ENCODE measurements at places on chromosomes 4 and X.
A peak's percentile ranks its signal among the peaks of the same experiment; 100 is the strongest.

DNA sequence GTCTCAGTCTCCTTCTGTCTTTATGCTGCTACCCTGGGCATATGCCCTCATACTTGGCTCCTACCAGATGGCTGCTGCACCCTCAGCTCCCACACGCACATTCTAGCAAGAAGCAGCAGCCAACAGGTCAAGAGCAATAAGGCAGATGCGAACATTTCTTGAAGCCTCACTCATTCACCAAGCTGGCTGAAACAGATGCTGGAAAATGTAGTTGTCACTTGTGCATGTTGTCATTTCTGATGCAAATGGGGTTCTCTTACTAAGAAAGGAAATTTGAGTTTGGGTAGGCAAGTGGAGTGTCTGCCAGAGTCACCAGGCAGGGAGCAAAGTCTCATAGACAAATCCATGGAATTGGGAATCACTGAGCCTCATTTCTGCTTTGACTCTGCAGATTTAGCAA, 57.4 kb upstream of the SORBS2 start:
- no peak for DNase-seq

- DNase-seq: no peak
Measured at GRCh38 chr4:6281436-6282313, 12.0 kb downstream of the WFS1 start.

DNA sequence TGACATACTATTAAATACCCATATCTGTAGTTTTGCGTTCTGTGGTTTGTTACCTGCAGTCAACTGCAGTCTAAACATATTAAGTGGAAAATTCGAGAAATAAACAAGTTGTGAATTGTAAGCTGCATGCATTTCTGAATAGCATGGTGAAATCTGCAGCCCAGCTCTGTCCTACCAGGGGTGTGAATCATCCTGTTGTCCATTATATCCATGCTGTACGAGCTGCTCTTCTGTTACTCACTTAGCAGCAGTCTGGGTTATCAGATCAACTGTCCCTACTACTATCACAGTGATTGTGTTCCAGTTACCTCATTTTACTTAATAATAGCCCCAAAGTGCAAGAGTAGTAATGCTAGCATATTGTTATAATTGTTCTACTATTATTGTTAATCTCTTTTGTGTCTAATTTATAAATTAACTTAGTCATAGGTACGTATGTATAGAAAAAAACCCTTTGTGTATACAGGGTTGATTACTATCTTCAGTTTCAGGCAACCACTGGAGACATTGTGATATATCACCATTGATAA, 173.7 kb upstream of the FAT4 start:
- DNase-seq: no peak

- DNase-seq: no peak
Measured at GRCh38 chrX:9902656-9903055, 64.5 kb upstream of the CLDN34 start.

DNA sequence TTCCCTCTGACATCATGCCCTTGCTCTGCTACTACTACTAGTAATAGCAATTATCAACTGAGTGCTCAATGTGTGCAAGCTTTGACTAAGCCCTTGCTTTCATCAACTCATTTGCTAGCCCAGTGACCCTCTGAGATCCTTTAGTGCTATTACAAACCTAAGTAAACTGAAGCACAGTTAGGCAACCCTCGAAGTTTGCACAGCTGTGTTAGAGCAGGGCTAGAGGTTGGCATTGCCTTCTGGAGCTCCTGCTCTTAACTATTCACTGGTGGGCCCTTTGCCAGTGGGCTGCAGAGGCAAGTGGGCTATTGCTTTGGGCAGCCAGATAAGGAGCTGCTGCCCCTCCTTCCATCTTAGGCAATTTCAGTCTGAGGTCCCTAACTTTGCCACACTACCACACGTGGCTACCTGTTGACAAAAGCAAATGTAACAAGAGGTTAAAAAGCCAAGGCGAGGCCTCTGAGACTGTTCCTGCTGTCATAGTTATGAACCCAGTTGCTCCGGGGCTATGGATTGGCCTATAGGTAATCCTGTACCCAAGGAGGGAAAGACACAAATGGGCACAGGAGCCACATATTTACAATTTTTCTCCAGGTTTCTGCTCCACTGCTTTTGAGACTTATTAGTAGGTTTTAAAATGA, 41.5 kb upstream of the ANKRD50 start:
- no peak for DNase-seq

DNA sequence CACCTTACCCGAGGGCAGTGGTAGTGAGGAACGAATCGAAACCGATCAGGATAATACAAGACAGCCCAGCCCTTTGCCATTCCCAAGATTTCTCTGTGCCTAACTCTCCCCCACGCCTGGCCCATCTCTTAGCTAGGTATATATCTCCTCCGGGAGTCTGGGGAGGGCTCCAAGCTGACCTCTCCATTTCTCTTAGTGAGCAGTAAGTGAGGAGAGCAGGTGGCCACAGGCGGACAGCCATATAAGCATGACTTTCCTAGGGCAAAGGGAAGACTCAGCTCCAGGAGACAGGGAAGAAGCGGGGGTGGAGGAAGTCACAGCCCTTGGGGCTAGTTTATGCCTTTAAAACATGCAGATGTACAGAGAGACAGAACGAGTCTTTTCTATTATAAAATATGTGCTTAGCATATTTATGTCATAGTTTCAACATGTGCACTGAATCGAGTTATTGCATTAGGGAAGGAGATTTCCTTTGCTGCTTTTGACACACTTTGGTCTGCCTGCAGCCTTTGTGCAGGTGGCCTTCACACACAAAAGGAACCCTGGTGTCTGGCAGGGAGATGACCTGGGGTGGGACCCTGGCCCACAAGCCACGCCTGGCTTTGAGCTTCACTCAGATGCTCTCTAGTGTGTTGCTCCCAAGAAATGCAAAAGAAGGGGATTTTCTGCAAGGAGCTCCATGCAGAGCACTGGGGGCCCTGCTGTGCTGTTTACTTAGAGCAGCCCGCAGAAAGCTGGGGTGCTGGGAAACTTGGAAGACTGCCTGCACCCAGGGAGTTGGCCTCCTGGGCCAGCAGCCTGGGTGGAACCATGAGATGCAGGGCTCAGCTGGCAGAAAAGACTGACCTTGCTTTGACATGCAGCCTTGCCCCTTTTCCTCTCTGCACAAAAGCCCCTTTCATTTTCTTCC, 613.3 kb downstream of the BCOR start:
- DNase-seq: no peak

GRCh38 chr4:36029951-36030350, 214.4 kb downstream of the ARAP2 start:
- no peak for DNase-seq

GRCh38 chrX:48569958-48570357, 4.3 kb upstream of the RBM3 start:
- DNase-seq: no peak

- no peak for DNase-seq
Measured at GRCh38 chrX:110563282-110563681, 204.6 kb downstream of the RTL9 start.

GRCh38 chrX:25674776-25675175, 463.4 kb upstream of the MAGEB18 start:
- DNase-seq: no peak

GRCh38 chr4:169136796-169137557, 126.9 kb upstream of the CBR4 start:
- no peak for DNase-seq

DNA sequence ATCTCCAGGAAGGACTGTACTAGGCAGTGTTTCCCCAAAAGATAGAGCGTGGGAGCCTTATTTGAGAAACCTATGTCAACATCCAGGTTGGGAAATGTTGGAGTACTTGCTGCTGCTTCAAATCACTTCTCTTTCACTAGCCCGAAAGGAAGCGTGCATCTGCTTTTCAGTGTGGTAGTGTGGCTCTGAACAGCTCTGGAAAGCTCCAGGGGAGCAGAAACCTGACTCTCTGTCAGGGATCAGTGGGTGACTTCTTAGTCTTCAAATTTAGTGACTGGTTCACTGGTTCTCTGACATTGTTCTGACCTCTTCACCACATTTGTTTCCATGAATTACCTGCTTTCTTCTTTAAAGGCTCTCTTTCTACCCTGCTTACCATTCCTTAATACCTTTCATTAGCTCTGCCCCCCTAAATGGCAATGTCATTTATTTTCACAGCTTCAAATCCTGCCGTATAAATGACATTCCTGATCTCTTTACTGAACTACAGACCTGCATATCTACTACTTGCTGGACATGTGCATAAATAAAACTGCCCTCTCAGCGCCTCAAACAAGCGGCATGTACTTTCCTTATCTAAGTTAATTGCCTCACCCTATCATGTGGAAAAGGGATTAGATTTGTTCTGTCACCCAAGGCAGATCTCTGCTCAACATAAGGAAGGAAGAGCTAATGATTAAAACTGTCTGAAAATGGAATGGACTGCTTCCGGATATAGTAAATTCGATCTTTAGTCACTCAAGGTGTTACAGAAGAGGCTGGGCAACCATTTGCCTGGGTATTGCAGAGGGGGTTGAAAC, 37.0 kb downstream of the DLG3 start:
- no peak for DNase-seq

GRCh38 chr4:13656569-13657405, 29.3 kb upstream of the BOD1L1 start:
- DNase-seq: peak; percentile 5

- no peak for DNase-seq
Measured at GRCh38 chr4:176726803-176727202, 65.9 kb downstream of the VEGFC start.

DNA sequence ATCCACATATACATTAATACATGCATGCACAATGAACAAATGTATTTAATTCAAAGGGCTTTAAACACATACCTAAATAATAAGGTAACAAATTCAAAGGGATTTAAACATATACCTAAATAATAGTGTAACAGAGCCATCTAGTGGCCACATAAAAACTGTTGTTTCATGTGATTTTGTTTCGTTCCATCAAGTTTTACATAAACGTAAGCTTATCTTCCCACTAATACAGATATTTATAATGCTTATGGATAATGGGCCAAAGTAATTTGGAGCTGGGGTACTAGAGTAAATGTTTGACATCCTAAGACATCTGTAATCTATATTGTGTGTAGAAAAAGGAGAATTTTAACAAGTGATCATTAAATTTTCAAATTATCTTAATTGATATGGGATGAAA, 82.3 kb downstream of the PRSS12 start:
- no peak for DNase-seq

DNA sequence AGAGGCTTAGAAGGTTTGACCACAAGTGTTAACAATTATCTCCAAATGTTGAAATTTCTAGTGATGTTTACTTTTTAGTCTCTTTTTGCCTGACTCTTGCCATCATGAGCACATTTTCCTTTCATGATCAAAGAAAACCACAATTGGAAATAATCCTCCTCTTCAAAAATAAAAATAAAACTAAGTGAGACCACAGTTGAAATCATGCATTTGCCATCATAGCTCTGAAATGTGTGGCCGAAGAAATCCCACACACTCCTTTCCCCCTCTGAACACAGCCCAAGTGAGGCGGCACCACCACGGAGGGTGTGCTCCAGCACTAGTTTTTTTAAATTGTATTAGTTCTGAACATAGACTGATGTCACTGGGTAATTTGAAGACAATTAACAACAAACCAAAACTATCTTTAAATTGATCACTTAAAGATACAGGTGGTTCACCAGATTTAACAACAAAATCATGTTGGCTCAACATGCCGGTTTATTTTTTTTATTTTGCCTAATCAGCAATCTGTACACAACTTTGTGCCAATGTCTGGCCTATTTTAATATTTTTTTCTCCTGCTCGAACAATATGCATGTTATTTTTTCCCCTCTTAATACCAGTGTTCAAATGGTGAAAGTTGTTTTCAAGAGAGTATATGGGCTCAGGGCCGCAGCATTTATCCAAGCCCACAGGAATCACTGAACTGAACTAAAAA, 17.6 kb downstream of the APBB2 start:
- DNase-seq: no peak

GRCh38 chr4:41465146-41465761, 72.7 kb upstream of the LIMCH1 start:
- no peak for DNase-seq

- DNase-seq: no peak
Measured at GRCh38 chr4:23041501-23041900, 348.8 kb downstream of the GBA3 start.

- no peak for DNase-seq
Measured at GRCh38 chrX:118853596-118853995, 30.0 kb downstream of the ZCCHC12 start.

DNA sequence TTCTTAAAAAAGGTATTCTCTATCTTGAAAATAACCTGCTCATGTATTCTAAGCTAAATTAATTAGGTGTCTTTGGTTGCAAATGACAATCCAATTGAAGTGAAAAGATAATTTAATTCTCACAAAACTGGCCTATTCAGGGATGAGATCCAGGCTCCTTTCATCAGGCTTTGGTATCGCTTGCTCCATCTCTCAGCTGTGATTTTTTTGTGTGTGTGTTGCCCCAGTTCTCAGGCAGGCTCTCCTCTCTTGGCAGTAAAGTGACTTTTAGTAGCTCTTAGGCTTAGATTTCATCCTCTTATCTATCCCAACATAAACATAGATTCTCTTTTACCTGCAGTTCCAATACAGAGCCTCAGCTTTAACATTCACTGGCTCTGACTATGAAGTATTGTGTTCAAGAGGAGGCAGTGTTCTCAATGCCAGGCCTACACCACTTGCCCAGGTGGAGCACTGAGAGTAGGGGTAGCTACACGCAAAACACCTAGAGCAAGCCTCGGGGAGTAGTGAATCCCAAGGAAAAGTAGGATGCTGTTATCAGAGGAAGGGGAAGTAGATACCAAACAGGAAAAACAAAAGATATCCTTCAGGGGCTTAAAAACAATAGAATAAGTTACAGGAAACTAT, 392.4 kb upstream of the ATOH1 start:
- DNase-seq: no peak

DNA sequence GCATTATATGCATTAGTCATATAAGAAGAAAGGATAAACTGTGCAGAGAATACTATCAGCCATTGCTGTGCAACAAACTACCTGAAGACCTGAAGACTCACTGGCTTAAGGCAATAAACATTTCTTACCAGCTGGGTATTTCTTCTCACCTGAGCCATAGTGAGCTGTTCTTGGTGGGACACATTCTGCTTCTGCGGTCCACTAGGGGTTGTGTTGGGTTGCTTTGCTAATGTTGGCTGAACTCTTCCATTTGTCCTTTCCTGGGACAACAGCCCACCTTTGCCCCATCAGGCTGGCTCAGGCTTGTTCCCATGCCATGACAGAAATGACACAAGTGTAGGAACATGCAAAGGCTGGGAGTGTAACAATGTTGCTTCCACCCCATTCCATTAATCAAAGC, 388.6 kb downstream of the PCDH7 start:
- no peak for DNase-seq

DNA sequence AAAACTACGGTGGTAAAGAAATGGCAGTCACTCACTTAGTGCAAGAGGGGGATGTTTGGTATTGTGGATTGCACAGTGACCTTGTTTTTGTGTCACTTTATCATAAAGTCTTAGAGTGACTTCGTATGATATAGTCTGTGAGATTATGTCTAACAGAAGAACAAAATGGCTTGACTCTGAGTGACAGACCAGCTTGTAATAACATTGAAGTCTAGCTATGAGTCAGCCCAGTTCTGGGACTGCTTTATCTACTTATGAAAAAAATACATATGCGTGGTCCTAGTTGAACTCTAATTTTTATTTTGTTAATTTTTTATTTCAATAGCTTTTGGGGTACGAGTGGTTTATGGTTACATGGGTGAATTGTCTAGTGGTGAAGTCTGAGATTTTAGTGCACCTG, 20.0 kb downstream of the DCLK2 start:
- DNase-seq: no peak

GRCh38 chrX:130623518-130623917, 221.7 kb downstream of the RBMX2 start:
- DNase-seq: no peak

- no peak for DNase-seq
Measured at GRCh38 chr4:73704314-73705055, 35.9 kb upstream of the CXCL8 start.
